Stimulated activated CD4-positive, alpha-beta T cell treated with anti-CD3 and anti-CD28 coated beads, Interleukin-12 subunit alpha, Interleukin-12 subunit beta, amount 100 ng/mL, for 48 hours (primary cell): ENCODE measurements at places on chromosomes 2 and 18.
A peak's percentile ranks its signal among the peaks of the same experiment; 100 is the strongest.

DNA sequence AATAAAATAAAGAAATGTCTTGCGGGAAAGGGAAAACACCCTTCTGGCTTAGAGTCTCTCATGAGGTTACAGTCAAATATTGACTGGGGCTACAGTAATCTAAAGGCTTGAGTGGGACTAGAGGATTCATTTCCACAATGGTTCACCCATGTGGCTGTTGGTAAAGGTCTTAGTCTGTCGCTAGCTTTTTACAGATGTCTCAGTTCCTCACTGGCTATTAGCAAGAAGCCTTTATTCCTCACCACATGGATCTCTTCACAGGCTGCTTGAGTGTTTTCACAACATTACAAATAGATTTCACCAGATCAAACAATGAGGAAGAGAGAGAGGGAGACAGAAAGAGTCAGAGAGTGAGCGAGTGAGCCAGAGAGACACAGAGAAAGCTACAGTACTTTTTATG, 8.3 kb upstream of the ZC3H15 start:
- no peak for DNase-seq

DNA sequence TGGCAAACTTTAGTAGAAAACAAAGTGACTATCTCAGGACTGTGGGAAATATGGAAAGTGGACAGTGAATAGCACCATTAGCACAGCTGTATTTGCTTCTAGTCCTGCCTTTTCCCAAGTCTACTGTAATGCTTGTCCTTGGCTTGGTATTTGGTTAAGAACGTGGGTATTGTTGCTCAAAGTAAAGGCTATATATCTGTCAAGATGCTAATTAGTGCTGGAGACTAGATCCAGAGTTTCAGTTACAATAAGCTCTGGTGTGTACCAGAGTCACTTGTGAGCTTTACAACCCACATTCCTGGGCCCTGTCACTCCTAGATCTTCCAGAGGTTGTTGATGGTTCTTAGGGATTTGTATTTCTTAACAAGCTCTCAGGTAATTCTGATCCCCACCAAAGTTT, 313.6 kb downstream of the SLC8A1 start:
- DNase-seq: no peak

DNA sequence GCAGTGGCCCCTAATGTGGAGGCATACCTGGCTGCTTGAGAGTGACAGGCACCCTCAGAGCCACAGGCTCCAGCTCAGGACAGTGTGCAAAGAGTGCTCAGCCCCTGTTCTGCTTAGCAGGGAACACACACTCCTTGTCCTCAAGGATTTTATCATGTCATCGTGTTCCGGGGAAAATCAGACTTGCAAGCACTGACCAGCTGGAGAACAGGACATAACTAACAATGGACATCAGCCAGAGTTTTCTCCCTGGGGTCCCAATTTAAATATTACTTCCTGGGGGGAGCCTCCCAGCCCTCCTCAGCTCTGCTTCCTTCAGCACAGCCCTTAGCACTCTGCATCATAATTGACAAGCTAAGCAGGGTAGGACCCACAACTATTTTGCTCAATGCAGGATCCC, 175.4 kb upstream of the ACAA2 start:
- no peak for DNase-seq

DNA sequence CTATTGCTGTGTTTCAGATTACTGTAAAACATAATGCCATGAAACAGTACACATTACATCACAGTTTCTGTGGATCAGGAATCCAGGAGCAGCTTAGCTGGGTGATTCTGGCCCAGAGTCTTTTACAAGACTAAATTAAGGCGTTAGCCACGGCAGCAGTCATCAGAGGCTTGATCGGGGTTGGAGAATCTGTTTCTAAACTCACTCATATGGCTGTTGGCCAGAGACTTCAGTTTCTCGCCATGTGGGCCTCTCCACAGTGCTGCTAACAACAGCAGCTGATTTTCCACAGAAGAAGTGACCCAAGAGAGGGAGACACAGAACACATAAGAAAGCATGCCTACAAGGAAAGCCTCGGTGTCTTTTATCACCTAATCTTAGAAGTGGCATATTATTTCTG, 89.2 kb upstream of the MYO3B start:
- no peak for DNase-seq

GRCh38 chr2:5788447-5788846, 96.3 kb downstream of the SOX11 start:
- DNase-seq: no peak

DNA sequence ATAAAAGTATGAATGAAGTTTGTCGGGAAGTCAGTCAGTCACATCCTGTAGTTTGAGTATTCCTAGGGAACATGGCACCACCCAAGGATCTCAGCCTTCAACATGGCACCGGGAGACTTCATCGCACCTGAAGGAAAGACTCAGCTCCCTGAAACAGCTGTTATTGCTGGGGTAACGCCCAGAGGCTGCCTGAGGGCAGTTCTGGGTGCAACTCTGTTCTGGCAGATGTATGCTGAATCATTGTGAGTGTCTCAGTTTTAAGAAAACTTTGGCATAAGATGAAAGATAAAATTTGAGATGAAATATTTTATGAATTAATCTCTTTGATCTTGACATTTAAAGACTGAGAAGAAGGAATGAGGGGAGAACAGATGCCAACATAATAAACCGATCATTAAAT, 49.9 kb upstream of the SERPINB2 start:
- DNase-seq: no peak

DNA sequence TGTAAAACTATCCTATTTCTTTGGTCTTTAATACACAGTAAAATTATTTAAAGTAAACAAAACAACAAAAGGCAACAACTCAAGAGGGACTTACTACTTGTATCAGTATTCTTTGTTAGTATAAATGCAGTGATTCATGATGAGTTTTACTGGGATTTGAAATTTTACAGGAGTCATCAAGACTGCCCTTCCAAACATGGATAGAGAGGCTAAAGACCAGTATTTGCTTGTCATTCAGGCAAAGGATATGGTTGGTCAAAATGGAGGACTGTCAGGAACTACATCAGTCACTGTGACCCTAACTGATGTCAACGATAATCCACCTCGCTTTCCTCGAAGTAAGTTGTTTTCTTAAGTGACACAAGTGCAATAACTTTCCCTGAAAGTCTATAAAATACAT, 71.1 kb downstream of the CDH7 start:
- no peak for DNase-seq

- no peak for DNase-seq
Observed at GRCh38 chr2:133936096-133936495, 317.8 kb upstream of the MGAT5 start.

DNA sequence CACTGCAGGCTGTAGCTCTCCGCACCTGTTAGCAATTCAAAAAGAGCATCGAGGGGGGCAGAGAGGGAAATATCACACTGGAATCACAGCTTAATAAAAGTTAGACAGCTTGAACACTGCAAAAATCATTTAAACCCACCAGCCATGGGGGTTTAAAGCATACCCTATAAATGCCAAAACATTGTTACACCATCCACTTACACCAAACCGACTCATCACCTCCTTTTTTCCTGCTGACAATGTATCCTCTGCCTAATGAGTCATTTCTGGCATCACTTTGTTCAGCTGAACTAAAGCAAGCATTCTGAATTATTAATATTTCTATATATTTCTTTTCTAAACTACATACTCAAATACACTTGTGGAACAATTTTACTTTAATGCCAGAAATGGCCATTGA, 21.6 kb downstream of the MC4R start:
- DNase-seq: no peak

DNA sequence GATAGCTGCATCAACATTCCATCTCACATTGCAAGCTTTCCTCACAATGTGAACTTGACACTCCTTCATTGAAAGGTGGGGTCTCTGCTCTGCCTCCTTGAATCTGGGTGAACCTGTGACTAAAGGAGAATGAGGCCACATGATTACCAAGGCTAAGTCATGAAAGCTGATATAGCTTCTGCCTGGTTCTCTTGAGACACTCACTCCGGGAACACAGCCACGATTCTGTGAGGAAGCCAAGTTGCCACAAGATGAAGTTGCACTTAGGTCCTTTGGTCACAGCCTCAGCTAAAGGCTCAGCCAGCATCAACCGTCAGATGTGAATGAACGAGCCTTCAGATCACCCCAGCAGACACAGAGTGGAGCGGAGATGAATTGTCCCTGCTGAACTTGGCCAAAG, 94.7 kb upstream of the FAM136A start:
- DNase-seq: no peak

GRCh38 chr2:191845876-191846514, 893 bp downstream of the CAVIN2 start:
- no peak for DNase-seq

DNA sequence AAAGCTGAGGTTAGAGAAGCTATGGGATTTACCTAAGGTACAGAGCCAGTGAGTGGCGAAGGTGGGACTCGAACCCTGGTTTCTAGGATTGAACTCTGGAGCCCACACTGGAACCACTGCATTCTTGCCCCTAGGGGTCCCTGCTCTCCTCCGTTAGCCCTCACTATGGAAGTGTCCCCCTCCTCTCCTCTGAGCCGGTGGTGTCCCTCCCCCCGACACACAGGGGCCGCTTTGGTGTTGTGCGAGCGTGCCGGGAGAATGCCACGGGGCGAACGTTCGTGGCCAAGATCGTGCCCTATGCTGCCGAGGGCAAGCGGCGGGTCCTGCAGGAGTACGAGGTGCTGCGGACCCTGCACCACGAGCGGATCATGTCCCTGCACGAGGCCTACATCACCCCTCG, 8.5 kb upstream of the GMPPA start:
- no peak for DNase-seq

- no peak for DNase-seq
Observed at GRCh38 chr2:186690786-186691185, 3.1 kb upstream of the FAM171B start.

DNA sequence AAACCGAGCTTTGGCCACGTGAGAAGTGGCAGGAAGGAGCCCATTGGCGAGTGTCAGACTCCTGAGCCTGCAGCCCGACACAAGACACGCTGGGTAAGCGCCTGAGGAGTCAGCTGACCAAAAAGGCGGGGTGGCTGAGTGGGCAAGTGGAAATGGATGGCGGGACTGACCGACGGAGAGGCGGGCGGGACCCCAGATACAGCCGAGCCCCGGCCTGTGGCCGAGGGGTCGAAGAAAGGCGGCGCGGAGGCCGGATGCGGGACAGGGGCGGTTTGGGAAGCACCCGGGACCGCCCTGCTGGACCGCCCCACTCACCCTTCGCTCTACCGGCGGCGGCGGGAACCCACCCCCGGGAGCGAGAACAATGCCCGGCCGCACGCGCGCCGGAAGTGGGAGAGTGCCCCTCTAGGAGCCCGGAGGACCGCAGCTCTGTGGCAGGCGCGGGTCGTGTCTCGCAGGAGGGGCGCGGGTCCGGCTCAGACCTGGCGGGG, 22.8 kb downstream of the ZSCAN30 start:
- peak; percentile 29 for DNase-seq

GRCh38 chr2:180699657-180700361, 280.6 kb upstream of the UBE2E3 start:
- DNase-seq: no peak

GRCh38 chr2:178836807-178837206, 29.6 kb upstream of the TTN start:
- DNase-seq: no peak

GRCh38 chr18:45156946-45157345, 458.3 kb upstream of the SLC14A2 start:
- DNase-seq: no peak

DNA sequence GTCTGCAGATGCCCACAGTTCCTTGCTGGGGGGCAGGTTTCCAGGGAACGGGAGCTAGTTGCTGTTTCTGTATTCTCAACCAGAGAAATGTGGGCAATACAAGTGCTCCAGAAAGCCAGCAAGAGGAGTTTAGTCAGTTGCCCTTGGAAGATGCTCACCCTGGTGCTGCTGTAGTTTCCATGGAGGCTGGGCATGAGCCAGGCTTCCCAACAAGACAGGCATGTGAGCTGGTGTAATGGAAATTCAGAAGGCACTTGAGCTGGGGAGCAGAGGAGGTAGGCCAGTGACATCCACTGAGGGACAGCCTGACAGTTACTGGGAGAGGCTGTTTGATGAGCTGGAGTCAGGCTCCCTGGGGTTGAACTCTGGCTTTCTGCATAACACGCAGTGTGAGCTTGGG, 7.7 kb downstream of the HK2 start:
- no peak for DNase-seq

DNA sequence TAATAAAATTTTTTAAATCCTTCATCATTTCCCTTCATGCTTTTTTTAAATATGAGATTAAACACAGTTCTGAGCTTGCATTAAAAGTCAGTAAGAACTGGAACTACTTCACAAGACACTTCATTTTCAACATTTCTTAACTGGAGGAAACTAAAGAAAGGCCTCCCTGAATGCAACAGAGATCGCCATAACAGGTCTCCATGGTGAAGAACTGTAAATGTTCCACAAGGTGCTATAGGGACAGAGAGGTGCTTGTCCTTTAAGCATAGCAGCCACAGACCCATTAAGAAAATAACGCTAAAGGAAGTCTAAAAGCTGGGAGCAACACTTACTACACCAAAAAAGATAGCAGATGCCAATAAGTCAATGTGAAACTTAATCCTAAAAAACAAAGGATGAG, 8.5 kb downstream of the STAM2 start:
- DNase-seq: no peak

- no peak for DNase-seq
Observed at GRCh38 chr2:166140475-166140874, 12.7 kb upstream of the SCN1A start.

- DNase-seq: no peak
Observed at GRCh38 chr2:239113615-239114014, 265.7 kb downstream of the TWIST2 start.

DNA sequence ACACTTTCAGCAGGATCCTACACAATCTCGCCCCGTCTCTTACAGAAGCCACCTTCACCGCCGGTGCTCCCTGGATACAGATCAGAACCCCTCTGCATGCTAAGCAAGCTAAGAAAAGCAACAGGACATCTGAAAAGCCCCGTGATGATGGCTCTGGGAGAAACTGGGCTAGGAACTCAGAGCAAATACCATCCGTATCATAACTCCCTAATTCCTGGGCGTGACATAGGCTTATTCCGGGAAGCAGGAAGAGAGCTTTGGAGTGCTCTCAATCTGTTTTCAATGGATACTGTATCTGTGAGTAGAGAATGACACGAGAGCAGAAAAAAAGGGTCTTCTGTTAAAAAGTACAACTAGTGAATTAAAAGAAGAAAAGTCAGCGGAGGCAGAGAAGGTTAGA, 121.6 kb downstream of the SPP2 start:
- DNase-seq: no peak

- no peak for DNase-seq
Observed at GRCh38 chr18:57859314-57859713, 56.2 kb upstream of the ATP8B1 start.

GRCh38 chr2:102117472-102117858, 25.1 kb upstream of the IL1R1 start:
- no peak for DNase-seq

DNA sequence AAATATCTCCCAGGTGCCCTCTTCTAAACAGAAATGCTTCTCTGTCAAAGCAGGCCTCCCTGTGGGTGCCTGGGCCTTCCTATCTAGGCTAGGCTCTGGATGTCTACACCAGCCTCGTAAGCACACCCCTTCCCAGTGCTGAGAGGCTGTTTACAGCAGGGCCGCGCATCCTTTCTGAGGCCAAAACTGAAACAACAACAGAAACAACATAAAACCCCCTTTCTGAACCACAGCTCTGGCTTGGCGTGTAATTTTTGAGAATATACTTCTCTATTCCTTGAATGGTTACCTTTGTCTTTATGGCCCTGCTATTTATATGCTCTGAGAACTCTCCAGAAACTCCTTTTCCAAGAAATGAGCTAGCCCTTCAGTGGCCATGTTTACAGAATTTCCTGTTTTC, 118.4 kb downstream of the BCL2L11 start:
- no peak for DNase-seq
